Esophagus muscularis mucosa (tissue), 4 donors: ENCODE measurements at places on chromosomes 13 and 19. TPM values are rescaled to one million over a fixed set of nuclear protein-coding genes. Genes with fewer than 3 reads are reported as not detected.

GRCh38 chr19:53868091-53868891 lies 608 bp downstream of the MYADM start:
- no peak for DNase-seq

- no peak for DNase-seq
These were observed 414.2 kb downstream of the FOXO1 start for GRCh38 chr13:40252241-40252640.

ICAM5 gene
- 0.42 TPM for total RNA-seq

CGB7 gene
- total RNA-seq = not detected

GRCh38 chr19:17843292-17843827 lies 4.4 kb downstream of the JAK3 start:
- no peak for DNase-seq

DNA sequence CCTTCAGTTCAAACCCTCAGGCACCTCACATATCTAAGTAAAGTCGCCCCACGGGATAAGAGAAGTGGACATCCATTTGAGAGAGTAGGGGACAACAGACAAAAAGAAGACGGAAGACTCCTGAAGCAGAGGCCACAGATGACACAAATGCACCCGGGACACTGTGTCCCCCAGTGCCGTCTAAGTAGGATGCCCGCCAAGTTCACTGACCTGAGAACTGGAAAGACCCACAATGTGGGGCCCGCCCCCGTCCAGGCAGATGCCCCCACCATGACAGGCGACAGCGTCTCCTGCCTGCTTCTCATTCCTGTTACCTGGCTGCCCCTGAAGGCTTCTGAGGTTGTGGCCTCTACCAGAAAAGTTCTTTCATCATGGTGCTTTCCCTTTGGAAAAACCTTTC lies 16.9 kb downstream of the ANKRD27 start:
- DNase-seq = no peak

- DNase-seq = no peak
These were observed 63.6 kb downstream of the RASA3 start for GRCh38 chr13:114068656-114069318.

CD37 gene
- total RNA-seq = 22.4 TPM

DNA sequence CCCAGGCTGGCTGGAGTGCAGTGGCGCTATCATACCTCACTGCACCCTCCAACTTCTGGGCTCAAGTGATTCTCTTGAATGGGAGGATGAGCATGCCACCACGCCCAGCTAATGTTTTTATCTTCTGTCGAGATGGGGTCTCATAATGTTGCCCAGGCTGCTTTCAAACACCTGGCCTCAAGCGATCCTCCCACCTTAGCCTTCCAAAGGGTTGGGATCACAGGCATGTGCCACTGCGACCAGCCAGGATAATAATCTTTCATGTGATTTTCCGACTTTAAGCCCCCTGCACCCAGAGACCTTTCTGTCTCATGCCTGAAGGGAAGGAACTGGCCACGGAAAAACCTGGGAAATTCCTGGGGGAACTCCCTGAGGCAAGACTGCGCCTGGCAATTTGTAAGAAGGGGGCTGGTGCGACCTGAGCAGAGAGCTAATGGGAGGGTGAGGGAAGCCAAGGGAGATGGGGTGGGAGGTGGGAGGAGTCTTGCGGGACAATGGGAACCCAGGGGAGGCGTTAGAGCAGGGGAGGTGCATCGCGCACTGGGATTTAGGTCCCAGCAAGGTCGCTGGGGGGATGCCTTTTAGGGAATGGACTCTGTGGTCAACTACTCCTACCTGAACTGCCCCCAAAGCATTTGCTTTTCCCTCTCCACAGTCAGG lies 1.2 kb upstream of the CCDC124 start:
- DNase-seq = no peak

GRCh38 chr19:17766543-17767131 lies 15.4 kb downstream of the FCHO1 start:
- DNase-seq = no peak

DNA sequence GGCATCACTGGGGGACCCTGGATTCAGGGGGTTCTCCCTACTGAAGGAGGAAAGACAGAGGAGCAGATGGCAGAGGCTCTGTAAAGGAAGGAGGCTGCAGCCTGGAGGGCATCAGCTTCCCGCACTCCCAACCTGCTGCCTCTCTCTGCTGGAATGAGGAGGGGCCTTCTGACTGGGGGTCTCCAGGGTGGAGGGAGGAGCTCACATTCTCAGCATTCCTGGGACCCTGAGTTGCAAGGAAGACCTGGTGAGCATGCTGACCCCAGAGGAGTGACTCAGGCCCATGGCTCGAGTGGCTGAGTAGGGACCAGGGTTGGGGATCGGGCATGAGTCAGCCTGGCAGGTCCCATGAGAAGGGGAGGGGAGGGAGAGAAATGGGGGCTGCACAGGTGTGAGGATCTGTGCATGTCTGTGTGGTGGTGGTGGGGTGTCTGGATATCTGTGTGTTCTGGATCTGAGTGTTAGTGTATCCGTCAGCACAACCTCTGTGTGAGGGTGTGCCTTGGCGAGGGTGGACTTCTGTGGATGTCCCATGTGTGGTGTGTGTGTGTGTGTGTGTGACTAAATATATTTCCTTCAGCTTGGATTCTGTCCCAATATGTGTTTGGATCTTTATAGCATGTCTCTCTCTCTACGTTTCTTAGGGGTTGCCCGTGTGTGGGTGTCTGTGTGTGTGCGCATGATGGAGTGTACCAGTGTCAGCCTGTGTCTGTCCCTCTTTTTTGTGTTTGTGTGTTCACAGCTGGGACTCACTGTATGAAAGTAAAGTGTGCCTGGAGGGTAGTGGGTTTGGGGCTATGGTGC lies 4.6 kb downstream of the AXL start:
- no peak for DNase-seq

- DNase-seq = no peak
These were observed 294.6 kb downstream of the ITGBL1 start for GRCh38 chr13:101747039-101747438.

GRCh38 chr13:60755380-60756163 lies 358.6 kb downstream of the TDRD3 start:
- no peak for DNase-seq

DNA sequence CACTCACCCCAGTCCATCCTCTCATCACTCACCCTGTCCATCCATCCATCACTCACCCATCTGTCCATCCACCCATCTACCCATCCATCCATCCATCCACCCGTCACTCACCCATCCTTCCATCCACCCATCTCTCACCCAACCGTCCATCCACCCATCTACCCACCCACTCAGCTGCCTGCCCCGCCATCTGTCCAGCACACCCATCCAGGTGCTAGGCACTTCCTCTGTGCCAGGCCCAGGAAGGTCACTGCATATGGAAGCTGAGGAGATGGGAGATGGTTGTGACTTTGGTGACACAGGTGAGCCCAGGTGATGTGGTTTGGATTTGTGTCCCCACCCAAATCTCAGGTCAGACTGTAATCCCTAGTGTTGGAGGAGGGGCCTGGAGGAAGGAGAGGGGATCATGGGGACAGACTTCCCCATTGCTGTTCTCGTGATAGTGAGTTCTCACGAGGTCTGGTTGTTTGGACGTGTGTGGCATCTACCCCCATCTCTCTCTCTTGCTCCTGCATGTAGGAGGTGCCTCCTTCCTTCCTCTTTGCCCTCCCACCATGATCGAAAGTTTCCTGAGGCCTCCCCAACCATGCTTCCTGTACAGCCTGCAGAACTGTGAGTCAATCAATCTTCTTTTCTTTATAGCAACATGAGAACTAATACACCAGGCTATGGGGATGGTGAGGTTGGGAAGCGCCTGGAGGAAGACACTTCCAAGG lies 15.9 kb upstream of the C13orf46 start:
- no peak for DNase-seq

MAP4K1 gene
- total RNA-seq = 1.2 TPM

- DNase-seq = no peak
These were observed 12.1 kb downstream of the IQCN start for GRCh38 chr19:18262144-18262543.

- no peak for DNase-seq
These were observed 83.0 kb downstream of the FLT1 start for GRCh38 chr13:28411831-28412353.

RETN gene
- total RNA-seq = not detected

- no peak for DNase-seq
These were observed 16.5 kb upstream of the LATS2 start for GRCh38 chr13:21077788-21078353.

ERICH4 gene
- total RNA-seq = not detected

DNA sequence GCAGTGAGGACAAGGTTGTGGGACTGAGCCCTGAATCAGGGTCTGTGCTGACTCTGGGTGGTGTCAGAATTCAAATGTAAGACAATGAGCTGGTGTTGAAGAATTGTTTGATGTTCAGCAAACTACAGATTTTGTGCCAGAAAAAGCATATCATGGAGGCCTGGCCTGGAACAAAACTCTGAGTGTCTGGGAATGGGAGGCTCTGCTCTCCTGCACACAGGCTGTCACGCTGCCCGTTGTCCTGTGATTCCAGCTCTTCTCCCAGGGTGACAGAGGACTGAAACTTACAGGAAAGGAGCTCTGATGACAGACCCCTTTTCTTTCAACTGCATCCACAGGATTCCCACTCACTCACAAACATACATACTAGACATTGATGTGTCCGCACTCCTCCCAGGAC lies 120.1 kb downstream of the ZNF486 start:
- DNase-seq = no peak

DNA sequence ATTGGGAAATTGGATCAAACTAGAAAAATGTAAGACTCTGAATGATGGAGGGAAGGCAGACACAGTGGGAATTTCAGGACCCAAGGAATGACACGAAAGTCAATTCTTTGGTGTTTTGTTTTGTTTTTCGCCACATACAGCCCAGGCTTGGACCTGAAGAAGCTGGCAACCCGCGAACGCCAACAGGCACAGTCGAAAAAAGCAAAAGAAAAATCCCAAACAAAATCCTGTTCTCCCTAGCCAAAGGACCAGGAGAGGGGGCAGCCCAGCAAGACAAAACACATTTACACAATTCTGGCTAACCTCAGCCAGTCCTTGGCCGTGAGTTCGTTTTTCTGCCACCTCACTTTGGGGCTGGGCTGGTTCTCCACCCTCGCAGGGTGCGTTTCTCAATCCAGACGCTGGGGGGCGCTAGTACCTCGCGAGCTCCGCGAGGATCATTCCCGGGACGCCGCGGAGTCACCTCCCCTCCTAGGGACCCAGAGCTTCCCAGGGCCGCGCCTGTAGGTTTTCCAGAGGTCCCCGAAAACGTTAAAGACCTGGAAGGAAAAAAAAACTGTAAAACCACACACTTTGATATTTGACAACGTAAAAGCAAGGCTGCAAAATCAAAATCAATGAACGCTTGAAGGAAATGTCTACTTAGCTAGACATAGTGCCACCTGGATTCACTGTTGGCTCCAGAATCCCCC lies 34.9 kb upstream of the TPM4 start:
- no peak for DNase-seq

- no peak for DNase-seq
These were observed 24.8 kb upstream of the NAXD start for GRCh38 chr13:110590577-110590976.

SPTBN4 gene
- total RNA-seq = 6.4 TPM

- DNase-seq = no peak
These were observed 57.1 kb upstream of the RANBP3 start for GRCh38 chr19:6035026-6035425.

- DNase-seq = no peak
These were observed 156.9 kb downstream of the UGGT2 start for GRCh38 chr13:95896301-95896700.

ZSCAN1 gene
- total RNA-seq = not detected

PSG7 gene
- total RNA-seq = not detected

- DNase-seq = no peak
These were observed 82.9 kb downstream of the DPF1 start for GRCh38 chr19:38141108-38141507.

ZNF844 gene
- total RNA-seq = 8.2 TPM

- DNase-seq = peak; percentile 99
These were observed 2.4 kb downstream of the LTBP4 start for GRCh38 chr19:40603389-40604170.

GAS6 gene
- total RNA-seq = 459 TPM

DNA sequence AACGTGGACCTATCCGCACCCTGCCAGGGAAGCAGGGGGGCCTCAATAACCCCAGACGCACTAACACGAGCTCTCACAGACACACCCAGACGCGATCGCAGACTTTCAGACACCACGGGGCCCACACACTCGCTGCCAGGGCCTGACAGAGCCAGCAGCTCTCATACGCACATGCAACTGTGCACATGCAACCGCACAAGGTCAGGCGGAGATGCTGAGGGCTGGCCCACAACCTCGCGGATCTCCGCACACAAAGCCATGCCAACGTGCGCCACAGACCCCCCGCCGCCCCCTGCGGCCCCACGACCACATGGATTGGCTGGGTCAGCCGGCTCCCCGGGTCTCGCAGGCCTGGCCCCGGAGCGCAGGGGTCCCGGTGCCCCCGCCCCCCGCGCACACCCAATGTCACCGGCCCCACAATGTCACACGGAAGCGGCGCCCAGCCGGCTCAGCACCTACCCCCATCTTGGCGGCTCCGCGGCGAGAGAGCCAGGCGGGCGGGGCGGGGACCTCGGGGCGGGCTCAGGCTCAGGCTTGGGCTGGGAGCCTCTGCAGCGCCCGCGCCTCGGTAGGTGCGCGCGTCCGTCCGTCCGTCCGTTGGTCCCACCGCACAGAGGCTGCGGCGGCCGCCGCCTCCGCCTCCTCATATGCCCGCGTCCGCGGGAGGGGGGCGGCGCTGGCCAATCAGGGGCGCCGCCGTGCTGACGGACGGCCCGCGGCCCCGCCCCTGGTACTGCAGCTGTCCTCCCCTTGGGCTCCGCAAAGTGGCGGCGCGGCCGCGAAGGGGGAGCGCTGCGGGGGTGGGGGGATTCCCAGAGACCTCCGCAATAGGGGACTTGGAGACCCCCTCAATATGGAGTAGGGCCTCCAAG lies at the start of gene ATP1A3:
ATP1A3 (minus strand) TSS at position 619 of the 872 bp plus-strand sequence; CDS start at position 465, 154 bp downstream.
- DNase-seq = no peak

DNA sequence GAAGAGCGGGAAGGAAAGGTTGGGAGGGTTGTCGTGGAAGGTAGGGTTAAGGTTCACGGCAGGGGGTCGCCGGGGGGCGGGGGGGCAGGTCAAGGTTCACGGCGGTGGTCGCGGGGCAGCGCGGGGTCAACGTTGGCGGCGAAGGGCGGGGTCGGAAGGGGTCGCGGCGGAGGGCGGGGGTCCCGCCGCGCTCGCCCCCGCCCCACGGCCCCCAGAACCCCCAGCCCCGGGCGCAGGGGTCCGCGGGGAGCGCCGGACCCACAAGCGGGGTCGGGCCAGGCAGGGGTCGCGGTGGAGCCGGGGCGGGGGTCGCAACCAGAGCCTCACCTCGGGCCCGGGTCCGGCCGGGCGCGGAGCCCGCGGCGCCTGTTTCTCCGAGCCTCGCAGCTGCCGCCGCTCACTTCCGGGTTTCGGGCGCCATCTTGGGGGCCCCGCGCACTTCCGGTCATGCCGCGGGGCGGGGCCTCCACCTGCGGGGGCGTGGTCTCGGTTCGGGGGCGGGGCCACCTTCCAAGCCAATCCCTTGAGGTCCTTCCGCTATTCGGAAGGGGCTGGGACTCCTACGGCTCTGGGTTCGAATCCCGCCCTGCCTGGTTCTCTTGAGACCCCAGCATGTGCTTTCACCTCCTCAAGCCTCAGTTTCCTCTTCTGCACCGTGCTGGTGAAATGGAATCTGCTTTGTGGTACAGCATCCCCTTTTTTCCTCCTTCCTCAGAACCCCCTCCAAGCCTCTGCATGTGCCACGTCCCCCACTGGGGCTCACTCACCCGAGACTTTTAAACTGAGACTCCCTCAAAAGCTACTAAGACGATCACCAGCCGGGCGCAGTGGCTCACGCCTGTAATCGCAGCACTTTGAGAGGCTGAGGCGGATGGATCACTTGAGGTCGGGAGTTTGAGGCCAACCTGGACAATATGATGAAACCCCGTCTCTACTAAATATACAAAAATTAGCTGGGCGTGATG lies at the start of gene SBNO2:
SBNO2 (minus strand) TSS at position 424 of the 965 bp plus-strand sequence. CDS start 19,992 bp downstream, outside the sequence.
- peak; percentile 99 for DNase-seq
